ENCODE measurements at places on chromosomes 4 and X.

- no peak for DNase-seq
These were observed 8.1 kb downstream of the HCFC1 start for GRCh38 chrX:153963546-153963945.

- DNase-seq: no peak
These were observed 28.5 kb upstream of the RTL3 start for GRCh38 chrX:78687586-78687985.

DNA sequence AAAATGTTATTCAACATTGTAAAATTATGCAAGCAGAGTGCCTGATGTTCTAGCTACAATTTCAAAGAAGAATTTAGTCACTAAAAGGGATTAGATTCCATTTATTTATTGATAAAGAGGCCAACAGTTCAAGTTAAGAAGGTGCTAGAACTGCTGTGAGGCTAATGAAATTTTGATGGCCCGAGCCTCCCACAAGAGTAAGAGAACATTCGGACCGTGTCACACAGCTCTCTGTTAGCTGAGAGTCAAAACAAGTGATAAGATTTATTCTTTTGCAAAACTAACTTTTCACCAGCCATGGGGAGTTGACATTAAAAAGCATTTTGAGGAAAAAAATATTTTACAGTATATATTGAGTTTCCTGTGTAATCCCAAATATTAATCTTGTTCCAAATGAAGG is 106.8 kb downstream of the TENM3 start:
- DNase-seq: no peak

GRCh38 chr4:3369781-3370674 is 71.7 kb upstream of the HGFAC start:
- no peak for DNase-seq

- no peak for DNase-seq
These were observed 263.2 kb downstream of the TECRL start for GRCh38 chr4:64146030-64146429.

GRCh38 chr4:82584931-82585330 is 23.1 kb upstream of the TMEM150C start:
- no peak for DNase-seq

Data from ecto neural progenitor cell (in vitro differentiated cells).